ENCODE measurements at places on chromosomes 16 and 17.

GRCh38 chr17:80168371-80168770, 1.5 kb upstream of the CARD14 start:
- peaks cover 2% of the 10 kb centered on the region for H3K27me3 ChIP-seq
- DNase-seq: no peak
- H3K36me3 ChIP-seq: no peaks in the 10 kb centered on the region
- no peaks in the 10 kb centered on the region for H3K4me1 ChIP-seq
- H3K27ac ChIP-seq: no peak overlapping the region
- no peak overlapping the region for H3K4me3 ChIP-seq

GRCh38 chr17:78315355-78316114, 44.3 kb downstream of the SOCS3 start:
- H3K4me1 ChIP-seq: peaks cover 49% of the 10 kb centered on the region
- H3K4me3 ChIP-seq: peak overlapping the region; percentile 32
- no peaks in the 10 kb centered on the region for H3K36me3 ChIP-seq
- peak; percentile 83 for DNase-seq
- H3K27me3 ChIP-seq: peaks cover 1% of the 10 kb centered on the region
- peak overlapping the region; percentile 87 for H3K27ac ChIP-seq

DNA sequence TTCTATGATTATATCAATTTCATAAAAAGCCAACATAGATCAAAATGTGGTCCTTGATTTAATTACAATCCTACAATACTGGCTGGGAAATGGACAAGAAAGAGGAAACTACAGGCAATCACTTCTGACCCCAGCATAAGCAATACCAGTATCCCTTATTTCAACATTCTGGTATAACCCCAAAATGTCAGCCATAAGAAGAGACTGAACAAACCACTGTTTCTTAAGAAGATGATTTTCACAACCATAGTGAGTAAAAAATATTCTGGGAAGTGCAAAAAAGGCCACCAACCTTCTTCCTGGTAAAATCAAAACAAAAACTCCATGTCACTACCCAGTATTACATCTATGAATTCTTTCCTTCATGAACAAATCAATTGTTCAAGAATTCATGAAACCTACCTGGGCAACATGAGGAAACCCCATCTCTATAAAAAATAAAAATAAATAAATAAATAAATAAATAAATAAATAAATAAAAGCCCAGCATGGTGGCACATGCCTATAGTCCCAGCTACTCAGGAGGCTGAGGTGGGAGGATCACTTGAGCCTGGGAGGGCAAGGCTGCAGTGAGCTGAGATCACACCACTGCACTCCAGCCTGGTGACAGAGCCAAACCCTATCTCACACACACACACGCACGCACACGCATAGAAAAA, 7.5 kb downstream of the N4BP1 start:
- H3K4me1 ChIP-seq: peaks cover 58% of the 10 kb centered on the region
- peaks cover 2% of the 10 kb centered on the region for H3K36me3 ChIP-seq

DNA sequence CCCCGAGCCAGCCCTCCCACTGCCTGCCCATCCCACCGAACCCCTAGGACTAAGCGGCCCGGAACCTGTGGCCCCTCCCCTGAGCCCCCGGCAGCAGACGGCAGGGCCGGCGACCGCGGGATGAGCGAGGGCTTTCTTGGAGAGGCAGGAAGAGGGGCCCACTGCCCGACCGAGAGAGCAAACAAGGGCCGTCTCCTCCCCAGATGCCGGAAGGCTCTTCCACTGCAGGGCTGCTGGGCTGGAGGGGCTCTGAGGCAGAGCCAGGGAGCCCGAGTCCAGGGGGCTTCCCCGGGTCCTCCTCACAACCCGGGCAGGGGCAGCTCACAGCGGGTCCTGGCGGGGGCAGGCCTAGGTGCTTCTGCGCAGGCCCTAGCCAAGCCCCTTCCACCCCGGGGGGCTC, 2.9 kb downstream of the PERCC1 start:
- H3K4me1 ChIP-seq: no peaks in the 10 kb centered on the region
- H3K27ac ChIP-seq: no peak overlapping the region
- no peaks in the 10 kb centered on the region for H3K36me3 ChIP-seq
- H3K27me3 ChIP-seq: no peaks in the 10 kb centered on the region
- no peak overlapping the region for H3K4me3 ChIP-seq

GRCh38 chr16:12403746-12404658, 399.7 kb downstream of the CPPED1 start:
- H3K27ac ChIP-seq: no peak overlapping the region
- H3K4me3 ChIP-seq: no peak overlapping the region
- DNase-seq: no peak
- H3K4me1 ChIP-seq: no peaks in the 10 kb centered on the region
- peaks cover 16% of the 10 kb centered on the region for H3K36me3 ChIP-seq
- H3K27me3 ChIP-seq: no peaks in the 10 kb centered on the region

DNA sequence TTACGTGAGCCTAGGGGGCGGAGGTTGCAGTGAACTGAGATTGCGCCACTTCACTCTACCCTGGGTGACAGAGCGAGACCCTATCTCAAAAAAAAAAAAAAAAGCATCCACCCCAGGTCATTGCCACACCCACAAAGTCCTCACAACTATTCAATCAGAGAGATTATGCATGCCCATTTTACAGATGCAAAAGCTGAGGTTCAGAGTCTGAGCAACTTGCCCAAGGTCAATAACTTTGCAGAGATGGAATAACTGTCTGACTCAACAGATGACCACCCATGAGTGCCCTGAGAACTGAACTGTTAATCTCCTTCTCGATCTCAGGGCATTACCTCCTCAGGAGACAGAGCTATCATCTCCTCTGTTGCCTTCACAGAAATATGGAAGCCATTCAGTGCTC, 5.5 kb upstream of the TMEM114 start:
- no peaks in the 10 kb centered on the region for H3K4me1 ChIP-seq
- H3K27ac ChIP-seq: no peak overlapping the region
- H3K27me3 ChIP-seq: no peaks in the 10 kb centered on the region
- H3K4me3 ChIP-seq: no peak overlapping the region

GRCh38 chr16:263182-263774, 12.5 kb downstream of the RGS11 start:
- peaks cover 6% of the 10 kb centered on the region for H3K36me3 ChIP-seq
- H3K4me3 ChIP-seq: no peak overlapping the region
- DNase-seq: no peak
- H3K4me1 ChIP-seq: peaks cover 9% of the 10 kb centered on the region
- no peak overlapping the region for H3K27ac ChIP-seq
- no peaks in the 10 kb centered on the region for H3K27me3 ChIP-seq

DNA sequence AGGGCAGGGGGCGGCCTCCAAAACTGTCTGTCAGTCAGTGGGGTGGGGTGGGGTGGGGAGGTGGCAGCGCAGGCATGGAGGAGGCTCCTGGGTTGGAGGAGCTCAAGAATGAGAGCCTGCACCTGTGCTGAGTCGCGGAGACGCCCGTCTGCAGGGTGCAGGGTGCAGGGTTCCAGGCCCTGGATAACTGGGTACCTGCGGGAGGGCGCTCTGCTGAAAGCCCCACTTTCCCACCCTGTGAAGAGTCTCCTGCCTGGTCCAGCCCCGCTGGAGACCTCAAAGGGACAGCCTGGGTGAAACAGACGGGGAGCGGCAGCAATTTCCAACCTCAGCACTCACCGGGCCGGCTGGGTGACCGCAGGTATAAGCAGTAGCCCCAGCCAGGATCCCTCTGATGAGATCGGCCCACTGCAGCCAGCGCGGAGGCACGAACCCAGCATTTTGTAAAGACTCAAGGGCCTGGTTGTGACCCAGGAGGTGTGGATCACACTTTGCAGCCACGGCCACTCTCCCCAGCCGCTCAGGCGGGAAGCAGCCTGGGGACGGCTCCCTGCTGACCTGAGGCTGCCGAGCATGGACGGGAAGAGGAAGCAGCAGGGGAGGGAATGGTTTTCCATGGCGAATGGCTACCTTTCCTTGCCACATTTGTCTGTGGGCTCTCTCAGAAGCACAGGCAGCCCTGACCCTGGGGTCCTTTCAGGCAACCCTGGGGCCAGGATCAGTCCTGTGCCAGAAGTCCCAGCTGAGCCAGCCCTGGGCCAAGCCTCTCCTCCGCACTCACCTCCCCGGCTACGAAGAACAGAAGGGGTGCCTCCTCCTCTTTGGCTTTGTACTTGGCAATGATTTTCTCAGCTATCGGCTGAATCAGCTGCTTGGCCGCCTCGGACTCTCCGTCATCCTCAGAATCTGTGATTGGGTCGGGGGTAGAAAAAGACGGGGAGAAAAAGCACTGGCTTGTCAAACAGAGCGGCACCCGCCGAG, 21.0 kb downstream of the MRM3 start:
- no peak for DNase-seq
- H3K36me3 ChIP-seq: no peaks in the 10 kb centered on the region
- H3K4me1 ChIP-seq: no peaks in the 10 kb centered on the region
- no peaks in the 10 kb centered on the region for H3K27me3 ChIP-seq
- no peak overlapping the region for H3K27ac ChIP-seq

- no peaks in the 10 kb centered on the region for H3K36me3 ChIP-seq
- H3K4me3 ChIP-seq: no peak overlapping the region
- no peaks in the 10 kb centered on the region for H3K4me1 ChIP-seq
These were observed 81.6 kb upstream of the HS3ST2 start for GRCh38 chr16:22732400-22732799.

- H3K36me3 ChIP-seq: peaks cover 18% of the 10 kb centered on the region
- DNase-seq: no peak
- H3K4me1 ChIP-seq: peaks cover 22% of the 10 kb centered on the region
- H3K4me3 ChIP-seq: peak overlapping the region; percentile 26
- H3K27ac ChIP-seq: no peak overlapping the region
These were observed 791 bp upstream of the PLD6 start for GRCh38 chr17:17206913-17207335.

- H3K27ac ChIP-seq: no peak overlapping the region
- H3K4me3 ChIP-seq: no peak overlapping the region
- DNase-seq: no peak
- peaks cover 16% of the 10 kb centered on the region for H3K4me1 ChIP-seq
These were observed 3.7 kb downstream of the NUBP2 start for GRCh38 chr16:1786242-1787055.

- no peak overlapping the region for H3K4me3 ChIP-seq
- H3K27me3 ChIP-seq: no peaks in the 10 kb centered on the region
- no peak overlapping the region for H3K27ac ChIP-seq
- peaks cover 43% of the 10 kb centered on the region for H3K36me3 ChIP-seq
- no peak for DNase-seq
These were observed 23.6 kb downstream of the IGSF6 start for GRCh38 chr16:21628772-21629171.

GRCh38 chr17:42409523-42410318, 13.3 kb downstream of the CAVIN1 start:
- H3K4me1 ChIP-seq: peaks cover 17% of the 10 kb centered on the region
- no peaks in the 10 kb centered on the region for H3K27me3 ChIP-seq
- no peak for DNase-seq
- H3K4me3 ChIP-seq: no peak overlapping the region
- no peaks in the 10 kb centered on the region for H3K36me3 ChIP-seq
- peak overlapping the region; percentile 24 for H3K27ac ChIP-seq
